HCEC 1CT (cell line): ENCODE measurements at places on chromosomes 3 and 15.

DNA sequence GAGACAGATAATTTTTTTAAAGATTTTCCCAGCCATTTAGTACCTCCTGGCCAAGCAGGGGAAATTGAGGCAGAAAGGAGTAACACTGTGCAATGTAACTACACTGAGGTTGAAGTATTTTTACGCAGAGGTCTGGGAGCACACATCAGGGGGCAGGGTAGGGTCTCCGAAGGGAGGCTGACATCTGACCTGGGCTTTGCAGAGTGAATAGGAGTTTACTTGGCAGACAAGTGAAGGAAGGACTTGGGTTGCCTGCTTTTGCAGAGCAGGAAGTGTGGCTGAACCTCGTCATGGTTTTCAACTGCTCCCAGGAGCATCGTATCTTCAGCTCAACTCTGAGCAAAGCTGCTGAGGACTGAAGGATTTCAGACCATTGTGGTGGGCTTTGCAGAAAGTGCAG is 66.2 kb downstream of the LRRK1 start:
- no peak for DNase-seq

DNA sequence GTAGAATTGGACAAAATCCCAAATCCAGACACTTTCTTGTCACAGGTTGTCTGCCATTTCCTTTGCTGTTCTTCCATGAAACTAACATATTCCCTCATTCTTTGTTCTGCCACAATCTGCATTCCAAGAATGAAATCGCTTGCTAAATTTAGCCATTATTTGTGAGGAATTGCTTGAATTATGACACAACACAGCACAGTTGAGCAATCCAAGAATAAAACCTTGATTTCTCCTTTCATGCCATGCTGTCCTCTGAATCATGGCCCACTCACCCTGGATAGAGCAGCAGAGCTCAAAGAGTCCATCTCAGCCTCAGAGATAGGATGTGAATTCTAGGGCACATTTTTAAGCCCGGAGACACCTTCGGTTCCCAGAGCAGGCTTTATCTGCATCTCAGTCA is 35.2 kb upstream of the GREM1 start:
- DNase-seq, result peak; percentile 97

DNA sequence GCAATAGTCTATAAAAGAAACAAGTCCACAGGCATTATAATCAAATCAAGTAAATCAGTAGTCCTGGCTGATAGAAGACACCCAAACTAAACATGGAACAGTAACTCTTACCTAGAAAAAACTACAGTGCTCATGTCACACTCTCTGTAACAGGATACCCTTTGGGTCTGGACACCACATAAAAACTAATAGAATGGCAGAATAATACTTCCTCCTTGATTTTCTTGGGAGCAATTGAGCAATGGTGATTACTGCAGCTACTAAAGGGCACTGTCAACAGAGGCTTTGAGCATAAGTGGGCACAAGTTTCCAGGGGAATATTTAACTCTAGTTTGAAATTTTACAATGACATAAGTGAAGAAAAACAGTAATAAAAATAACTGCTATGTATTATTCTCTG is 59.5 kb downstream of the GLB1 start:
- no peak for DNase-seq

GRCh38 chr15:20353966-20354883 is 187.4 kb downstream of the GOLGA6L6 start:
- DNase-seq, result no peak

GRCh38 chr3:65398953-65399352 is 639.8 kb downstream of the MAGI1 start:
- DNase-seq, result peak; percentile 44

- no peak for DNase-seq
These were observed 534.9 kb downstream of the MAGI1 start for GRCh38 chr3:65503776-65504175.

DNA sequence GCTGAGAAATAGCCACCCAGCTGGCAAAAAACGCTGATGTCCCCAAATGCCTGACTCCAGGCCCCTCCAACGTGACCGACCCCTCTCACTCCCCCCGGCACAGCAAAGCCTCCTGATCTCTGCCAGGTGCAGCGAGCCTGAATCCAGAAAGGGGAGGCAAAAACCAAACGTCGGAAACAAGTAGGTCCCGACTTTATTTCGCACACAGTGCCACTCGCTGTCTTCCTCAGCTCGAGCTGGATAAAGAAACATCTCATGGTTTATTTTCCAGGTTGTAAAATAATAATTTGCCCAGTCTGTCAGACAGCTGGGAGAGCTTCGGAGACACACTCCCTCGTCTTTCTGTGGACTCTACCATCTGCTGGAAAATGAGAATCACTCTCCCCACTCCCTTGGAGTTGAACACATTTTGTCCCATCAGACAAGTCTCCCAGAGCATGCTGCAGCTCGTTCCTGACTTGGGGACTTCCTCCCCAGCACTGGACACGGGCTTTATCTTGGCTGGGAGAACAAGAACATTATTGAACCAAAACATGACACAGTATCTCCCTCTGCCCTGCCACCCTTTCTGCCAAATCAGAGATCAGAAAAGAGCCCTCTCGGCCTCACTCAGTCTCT is 142.8 kb downstream of the NUP210 start:
- DNase-seq, result no peak

GRCh38 chr3:56368846-56369245 is 99.4 kb downstream of the ERC2 start:
- DNase-seq, result no peak

- peak; percentile 85 for DNase-seq
These were observed 76.0 kb downstream of the ZNF609 start for GRCh38 chr15:64536244-64536836.

DNA sequence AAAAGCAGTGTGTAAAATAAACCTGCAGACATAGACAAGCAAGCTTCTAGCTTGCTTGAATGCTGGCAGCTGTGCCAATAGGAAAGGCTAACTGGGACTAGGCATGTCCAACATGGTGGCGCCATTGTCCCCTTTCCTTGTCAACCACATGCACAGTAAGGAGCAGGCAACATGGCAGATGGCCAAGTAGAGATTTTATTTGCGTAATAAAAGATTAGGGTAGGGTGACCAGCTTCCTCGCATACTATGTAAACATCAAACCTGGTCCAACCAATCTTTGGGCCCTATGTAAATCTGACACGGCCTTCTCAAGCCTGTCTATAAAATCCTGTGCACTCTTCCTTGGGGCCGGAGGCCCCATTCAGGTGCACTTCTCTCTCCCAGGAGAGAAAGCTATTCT is 575.4 kb upstream of the GOLIM4 start:
- no peak for DNase-seq

DNA sequence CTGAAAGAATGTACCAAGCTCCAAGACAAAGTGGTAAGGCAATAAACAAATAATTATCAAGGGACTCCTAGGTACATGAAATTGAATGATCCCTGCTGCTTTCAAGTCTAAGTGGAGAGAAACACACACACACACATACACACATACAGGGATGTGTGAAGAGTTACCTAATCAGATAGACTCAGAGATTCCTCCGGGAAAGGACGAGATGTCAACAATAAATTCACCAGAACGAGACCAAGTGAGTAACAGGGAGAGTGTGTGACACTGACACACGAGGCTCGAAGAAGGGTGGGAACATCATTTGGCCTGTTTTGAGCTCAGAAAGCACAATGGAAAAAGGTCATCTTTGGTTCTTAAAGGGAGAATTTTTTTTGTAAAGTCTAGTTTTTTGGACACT is 13.4 kb downstream of the LRIG1 start:
- peak; percentile 48 for DNase-seq

DNA sequence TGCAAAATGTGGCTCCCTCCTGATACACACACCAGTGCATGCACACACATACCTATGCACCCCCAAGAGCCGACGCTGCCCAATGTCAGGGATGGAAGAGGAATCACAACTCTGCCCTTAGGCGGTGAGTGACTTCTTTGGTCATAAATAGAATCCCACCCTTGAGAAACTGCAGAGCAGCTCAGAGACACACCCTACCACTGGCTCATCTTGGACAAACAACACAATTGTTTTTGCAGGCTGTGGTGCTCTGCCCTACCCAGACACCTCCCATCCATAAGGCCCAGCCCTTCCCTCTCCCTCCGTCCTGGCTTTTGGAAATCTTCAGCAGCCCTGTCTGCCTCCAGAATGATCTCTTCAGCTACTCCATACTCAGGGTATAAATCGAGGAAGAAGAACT is 73.8 kb upstream of the HRH1 start:
- DNase-seq, result no peak

- DNase-seq, result peak; percentile 32
These were observed 563 bp downstream of the ARL6IP5 start for GRCh38 chr3:69085168-69085832.

DNA sequence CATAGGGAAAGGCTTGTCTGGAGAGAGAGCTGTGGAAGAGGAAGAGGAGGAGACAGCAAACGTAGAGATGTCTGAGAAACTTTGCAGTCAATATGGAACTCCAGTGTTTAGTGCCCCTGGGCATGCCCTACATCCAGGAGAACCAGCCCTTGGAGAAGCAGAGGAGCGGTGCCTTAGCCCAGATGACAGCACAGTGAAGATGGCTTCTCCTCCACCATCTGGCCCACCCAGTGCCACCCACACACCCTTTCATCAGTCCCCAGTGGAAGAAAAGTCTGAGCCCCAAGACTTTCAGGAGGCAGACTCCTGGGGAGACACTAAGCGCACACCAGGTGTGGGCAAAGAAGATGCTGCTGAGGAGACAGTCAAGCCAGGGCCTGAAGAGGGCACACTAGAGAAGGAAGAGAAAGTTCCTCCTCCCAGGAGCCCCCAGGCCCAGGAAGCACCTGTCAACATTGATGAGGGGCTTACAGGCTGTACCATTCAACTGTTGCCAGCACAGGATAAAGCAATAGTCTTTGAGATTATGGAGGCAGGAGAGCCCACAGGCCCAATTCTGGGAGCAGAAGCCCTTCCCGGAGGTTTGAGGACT is 6.9 kb downstream of the MAP1A start:
- no peak for DNase-seq

DNA sequence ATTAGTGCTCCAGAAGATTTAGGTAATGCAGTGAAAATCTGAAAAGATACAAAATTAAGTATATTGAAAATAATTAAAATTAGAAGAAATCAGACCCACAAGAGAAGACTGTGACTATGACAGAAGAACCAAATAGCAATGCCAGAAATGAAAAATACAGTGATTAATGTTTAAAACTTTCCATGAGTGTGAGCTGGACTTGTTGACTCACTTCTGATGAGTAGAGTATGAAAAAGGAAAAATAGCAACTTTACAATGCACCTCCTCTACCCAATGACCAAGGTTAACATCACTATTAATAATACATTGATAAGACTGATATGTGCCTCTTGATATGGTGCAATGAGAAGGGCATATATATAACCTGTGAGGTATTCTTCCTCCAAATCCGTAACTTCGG is 39.3 kb upstream of the SLC22A13 start:
- DNase-seq, result peak; percentile 76

DNA sequence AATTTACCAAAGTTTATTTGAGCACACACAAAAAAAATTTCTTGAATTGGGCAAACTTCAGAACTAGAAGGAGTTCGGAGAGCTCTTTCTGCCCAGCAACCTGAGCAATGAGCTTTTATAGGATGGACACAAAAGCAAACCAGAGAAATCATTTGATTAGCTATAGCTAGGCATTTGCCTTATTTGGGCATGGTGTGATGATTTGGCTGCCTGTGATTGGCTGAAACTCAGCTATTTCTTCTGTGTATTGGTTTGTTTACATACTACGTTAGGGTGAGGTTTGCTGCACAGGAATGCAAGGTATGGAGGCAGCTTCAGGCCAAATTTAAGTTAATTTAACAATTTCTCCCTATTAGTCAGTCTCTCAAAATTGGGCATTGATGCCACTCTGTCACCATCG is 65.1 kb downstream of the NEK11 start:
- peak; percentile 20 for DNase-seq

DNA sequence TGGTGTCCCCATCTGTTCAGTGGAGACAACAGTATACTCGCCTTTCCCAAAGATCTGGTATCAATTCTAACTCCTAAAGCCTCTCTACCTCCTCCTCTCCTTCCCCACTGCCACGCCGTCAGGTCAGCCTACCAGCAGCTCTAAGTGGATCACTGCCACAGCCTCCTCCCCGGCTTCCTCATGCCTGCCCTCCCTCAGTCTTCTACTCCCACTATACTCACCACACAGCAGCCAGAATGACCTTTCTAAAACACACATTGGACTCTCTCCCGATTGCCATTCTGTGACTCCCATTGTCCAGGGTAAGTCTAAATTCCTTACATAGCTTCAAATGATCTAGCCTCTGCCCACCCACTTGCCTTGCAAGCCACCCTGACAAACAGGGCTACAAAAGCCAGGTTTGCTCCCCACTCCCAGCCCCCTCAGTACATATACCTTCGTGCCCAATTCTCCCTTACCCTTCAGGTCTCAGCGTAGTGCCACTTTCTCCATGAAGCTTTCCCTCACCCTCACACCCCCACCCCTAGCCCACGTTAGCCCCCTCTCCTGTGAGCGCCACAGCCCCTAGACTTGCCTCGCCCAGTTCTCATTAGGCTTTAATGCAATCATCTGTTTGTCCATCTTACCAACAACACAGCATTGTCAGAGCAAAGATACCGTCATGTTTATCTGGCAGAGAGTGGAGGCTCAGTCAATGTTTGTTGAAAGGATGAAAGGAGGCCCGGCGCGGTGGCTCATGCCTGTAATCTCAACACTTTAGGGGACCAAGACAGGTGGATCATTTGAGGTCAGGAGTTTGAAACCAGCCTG is 9.5 kb upstream of the SEMA7A start:
- no peak for DNase-seq

- DNase-seq, result peak; percentile 54
These were observed 95.8 kb upstream of the TGFBR2 start for GRCh38 chr3:30510596-30510995.

- no peak for DNase-seq
These were observed 16.9 kb downstream of the ACAA1 start for GRCh38 chr3:38119821-38120692.

DNA sequence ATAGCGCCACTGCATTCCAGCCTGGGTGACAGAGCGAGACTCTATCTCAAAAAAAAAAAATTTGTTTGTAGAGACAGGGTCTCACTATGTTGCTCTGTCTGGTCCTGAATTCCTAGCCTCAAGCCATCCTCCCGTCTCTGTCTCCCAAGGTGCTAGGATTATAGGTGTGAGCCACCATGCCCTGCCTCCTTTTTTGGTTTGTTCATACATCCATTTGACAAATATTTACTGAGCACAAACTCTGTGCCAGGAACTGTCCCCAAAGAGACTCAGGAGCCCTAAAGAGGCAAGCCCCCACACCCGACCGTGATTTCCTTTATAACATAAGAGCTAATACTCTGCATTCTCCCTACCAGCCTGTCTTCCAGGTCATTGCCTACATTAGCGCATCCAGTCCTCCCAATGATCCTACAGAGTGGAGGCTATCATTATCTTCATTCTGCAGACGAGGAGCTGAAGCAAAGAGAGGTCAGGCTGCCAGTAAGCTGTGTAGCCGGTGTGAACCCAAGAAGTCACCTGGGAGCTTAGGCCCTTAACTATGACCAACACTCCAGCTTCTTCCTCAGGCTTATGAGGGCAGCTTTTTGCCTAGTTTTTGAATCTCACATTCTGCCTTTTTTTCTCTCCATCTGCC is 6.3 kb upstream of the PXK start:
- DNase-seq, result no peak

GRCh38 chr3:188584162-188584529 is 430.2 kb downstream of the LPP start:
- DNase-seq, result peak; percentile 84

GRCh38 chr3:29576675-29577074 is 295.8 kb downstream of the RBMS3 start:
- DNase-seq, result no peak
